Activated naive CD4-positive, alpha-beta T cell (primary cell): ENCODE measurements at places on chromosomes 7 and 10.

GRCh38 chr10:10644008-10644646 lies 373.5 kb upstream of the CELF2 start:
- DNase-seq = no peak

GRCh38 chr10:62084451-62084850 lies 183.0 kb downstream of the ARID5B start:
- DNase-seq = no peak

- DNase-seq = no peak
These were observed 413 bp downstream of the PANK1 start for GRCh38 chr10:89644691-89644966.

GRCh38 chr7:116610210-116610609 lies 61.8 kb upstream of the MET start:
- DNase-seq = no peak

DNA sequence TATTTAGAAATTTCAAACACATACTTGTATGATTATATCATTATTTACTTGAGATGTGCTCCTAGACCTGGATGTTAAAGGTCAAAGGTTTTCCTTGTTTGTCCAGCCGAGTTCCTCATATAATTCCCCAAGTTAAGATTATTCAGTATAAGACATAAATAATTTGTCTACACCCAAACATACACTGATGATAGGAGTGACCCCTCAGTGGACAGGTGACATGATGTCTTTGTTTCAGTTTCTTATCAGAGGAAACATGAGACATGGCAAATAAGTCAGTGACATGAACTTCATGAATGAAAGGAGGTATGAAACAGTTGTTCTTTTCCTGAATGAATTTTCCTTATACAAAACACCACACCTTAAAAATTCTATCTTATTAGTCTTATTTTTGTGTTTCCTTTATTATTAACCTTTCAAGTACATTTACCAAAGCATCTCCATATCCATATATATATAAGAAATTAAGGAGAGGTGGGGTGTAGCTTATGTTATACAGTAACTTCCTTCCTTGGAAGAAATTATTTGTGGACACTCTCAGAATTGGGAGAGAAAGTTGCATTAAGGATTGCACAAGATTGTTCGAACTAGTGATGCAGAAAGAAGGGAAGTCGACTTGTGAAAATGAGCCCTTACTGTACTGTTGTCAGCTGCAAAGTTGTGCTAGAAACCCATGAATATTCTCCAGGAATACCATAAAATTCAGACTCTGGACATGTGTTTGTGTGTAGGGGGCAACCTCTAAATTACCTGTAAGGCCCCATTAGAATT lies 60.5 kb downstream of the POM121L12 start:
- no peak for DNase-seq

GRCh38 chr10:114272696-114273095 lies 33.6 kb downstream of the VWA2 start:
- DNase-seq = no peak

GRCh38 chr7:2860627-2861133 lies 16.6 kb upstream of the GNA12 start:
- DNase-seq = no peak

GRCh38 chr7:15411019-15411418 lies 150.8 kb downstream of the AGMO start:
- DNase-seq = no peak

DNA sequence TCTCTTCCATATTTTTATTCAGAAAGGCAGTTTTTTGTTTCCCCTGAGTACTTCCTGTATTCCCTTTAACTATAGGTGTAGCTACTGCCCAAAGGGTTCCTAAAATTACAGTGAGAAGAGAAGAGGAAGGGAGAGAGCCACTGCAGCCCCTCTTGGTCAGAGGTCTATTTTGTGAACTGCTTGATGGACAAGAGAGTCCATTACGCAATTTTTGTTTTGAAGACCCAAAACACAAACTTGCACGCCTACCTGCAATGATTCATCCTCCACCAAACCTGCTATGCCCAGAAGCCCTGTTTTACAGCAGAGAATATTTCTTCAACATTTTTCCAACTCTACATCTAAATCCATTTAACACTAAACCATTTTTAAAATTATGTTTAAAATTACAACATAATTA lies 75.1 kb downstream of the PDE1C start:
- no peak for DNase-seq

DNA sequence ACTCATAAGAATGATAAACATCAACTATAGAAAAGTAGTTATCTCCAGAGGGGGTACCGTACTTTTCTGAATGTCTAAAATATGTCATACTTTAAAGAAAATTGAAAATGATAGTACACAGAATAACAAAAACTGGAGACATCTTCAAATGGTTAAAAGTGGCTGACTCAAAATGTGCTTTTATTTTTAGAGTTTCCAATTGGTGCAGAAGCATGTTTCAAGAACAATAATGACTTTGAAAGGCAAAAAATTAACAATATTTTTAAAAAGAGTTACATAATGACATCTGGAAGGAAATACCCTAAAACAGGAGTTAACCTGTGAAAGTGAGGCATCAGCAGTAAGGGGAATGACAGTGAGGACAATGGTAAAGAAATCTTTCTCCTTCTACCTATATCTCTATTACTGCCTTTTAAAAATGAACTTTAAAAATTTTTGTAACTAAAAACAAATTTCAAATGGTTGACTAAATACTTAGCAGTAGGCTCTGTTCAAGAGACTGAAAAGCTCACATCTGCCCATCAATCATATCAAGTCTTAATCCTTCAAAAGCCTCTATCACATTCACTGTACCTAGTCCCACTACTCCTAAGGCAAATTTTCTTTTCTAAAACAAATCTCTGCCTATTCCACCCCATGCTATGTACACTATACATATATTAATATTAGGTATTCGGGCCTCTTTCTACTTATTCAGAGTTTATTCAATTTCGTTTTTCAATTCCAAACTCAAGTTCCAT lies 3.0 kb downstream of the ASZ1 start:
- DNase-seq = no peak

DNA sequence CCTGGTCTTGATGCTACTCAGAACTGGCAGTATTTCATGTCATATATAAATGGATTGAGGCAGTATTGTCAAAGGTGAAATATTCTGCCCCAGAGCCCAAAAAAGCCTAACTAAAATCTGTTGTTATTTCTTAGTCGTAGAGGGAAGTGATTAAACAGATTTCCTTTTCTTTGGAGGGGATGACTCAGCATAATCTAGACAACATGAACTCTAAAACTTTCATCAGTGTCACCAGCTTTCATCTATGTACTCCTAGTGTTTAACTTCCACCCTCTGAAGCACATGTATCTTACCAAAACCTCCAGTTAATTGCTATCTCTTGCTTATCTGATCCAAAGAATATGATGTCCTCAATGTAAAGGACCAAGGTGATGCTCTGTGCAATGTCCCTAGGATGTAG lies 97.1 kb upstream of the ARID5B start:
- no peak for DNase-seq

GRCh38 chr10:52332815-52333214 lies 18.7 kb downstream of the DKK1 start:
- DNase-seq = no peak

DNA sequence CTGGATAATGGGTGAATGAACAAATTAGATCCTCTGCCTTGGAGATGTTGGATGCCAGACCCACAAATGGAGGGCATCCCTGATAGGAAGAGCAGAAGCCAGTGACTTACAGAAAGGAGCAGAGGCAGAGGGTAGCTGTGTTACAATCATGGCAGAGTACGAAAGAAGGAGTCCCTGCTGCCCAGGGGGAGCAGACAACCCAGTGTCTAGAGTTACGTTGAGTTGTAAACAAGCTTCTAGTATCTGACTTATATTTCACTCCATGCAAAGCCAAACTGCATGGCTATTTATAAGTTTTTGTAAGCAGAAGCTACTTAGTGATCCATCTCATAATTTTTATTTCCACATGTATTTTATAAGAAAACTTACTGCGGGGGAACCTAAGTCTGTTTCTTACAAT lies 56.2 kb upstream of the A1CF start:
- DNase-seq = no peak

- DNase-seq = no peak
These were observed 21.1 kb downstream of the MKRN1 start for GRCh38 chr7:140458201-140458600.

DNA sequence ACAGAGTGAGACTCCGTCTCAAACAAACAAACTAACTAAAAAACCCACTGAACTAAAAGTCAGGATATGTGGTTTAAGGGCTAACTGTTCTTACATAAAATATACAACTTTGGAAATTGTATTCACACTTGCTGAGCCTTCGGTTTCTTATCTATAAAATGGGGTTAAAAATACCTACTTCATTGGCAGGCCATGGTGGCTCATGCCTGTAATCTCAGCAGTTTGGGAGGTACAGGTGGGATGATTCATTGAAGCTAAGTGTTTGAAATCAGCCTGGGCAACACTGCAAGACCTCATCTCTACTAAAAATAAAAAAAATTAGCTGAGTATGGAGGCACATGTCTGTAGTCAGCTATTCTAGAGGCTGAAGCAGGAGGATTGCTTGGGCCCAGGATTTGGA lies 115.4 kb upstream of the KLF6 start:
- no peak for DNase-seq

- DNase-seq = no peak
These were observed 831 bp downstream of the CCDC7 start for GRCh38 chr10:32446536-32447406.

GRCh38 chr7:84076219-84076618 lies 118.4 kb downstream of the SEMA3A start:
- DNase-seq = no peak

DNA sequence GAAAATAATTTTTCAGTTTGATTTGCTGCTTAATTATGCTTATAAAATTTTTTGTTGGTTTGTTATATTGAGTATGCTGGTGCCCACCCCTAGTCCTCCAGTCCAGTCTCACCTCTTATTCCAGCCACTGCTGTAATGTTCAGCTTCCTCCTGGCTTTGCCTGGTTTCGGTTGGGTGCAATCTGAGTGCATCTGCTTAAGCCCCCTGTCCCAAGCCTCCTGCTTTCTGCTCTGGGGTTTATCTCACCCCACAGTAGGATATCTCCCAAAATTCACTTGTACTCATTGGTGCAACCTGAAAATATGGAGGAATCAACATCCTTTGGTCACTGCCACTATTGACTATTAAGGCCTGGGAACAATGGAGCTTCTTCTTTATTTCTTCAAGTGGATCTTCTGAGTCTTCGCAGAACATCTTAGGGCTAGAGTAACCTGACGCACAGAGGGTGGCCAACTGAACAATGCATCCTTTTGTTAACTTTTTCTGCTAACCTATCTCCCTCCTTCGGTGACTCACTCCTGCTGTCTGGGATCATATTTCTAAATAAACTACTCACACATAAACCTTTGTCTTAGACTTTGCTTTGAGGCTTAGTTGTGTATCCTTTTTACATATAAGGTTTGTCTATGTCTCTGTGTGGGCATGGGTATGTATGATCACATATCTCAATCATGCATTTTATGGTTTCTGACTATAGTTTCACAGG lies 19.1 kb upstream of the SOSTDC1 start:
- no peak for DNase-seq

GRCh38 chr10:77526868-77527617 lies 110.6 kb downstream of the KCNMA1 start:
- no peak for DNase-seq

DNA sequence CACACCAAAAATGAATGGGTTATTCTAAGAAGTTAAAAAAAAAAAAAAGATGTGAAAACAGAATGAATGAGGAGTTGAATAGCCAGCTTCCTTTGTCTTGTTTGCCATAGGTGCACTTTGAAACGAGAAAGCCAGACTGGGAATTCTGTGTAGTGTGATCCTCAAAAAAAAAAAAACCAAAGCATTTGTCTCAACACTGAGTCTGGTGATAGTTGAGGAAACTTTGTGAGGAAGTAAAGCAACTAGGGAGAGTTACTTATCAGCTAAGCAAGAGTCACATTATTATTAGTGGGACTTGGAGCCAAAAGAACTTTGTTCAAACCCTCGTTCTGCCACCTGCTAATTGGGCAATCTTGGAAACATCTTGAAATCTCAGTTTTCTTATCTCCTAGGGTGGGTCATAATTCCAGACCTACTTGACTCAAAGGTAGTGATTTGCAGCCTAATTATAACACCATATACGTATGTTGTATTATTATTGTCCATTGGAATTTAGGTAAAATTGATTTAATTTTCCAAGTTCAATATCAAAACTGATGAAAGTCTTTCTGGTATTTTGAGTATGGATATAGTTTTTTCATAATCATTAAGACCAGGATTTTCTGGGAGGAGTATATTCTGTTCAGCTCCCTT lies 99.8 kb upstream of the GJD4 start:
- DNase-seq = no peak

- DNase-seq = no peak
These were observed 7.8 kb downstream of the CD36 start for GRCh38 chr7:80646083-80646865.

- DNase-seq = no peak
These were observed 33.1 kb downstream of the GPRIN2 start for GRCh38 chr10:46523119-46523961.

GRCh38 chr7:8423057-8423456 lies 10.4 kb upstream of the NXPH1 start:
- no peak for DNase-seq

DNA sequence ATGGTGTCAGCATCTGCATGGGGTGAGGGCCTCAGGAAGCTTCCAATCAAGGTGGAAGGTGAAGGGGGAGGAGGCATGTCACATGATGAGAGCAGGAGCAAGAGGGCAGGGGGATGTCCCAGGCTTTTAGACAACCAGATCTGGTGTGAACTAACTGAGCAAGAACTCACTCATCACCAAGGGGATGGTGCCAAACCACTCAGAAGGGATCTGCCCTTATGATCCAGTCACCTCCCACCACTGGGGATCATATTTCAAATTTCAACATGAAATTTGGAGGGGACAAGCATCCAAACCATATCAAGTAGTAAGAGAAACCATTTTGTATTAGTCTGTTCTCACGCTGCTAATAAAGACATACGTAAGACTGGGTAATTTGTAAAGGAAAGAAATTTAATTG lies 33.6 kb downstream of the THNSL1 start:
- DNase-seq = no peak

GRCh38 chr7:134513169-134513752 lies 14.1 kb upstream of the AKR1B10 start:
- DNase-seq = no peak

GRCh38 chr10:19788075-19788686 lies 28.1 kb upstream of the PLXDC2 start:
- no peak for DNase-seq

DNA sequence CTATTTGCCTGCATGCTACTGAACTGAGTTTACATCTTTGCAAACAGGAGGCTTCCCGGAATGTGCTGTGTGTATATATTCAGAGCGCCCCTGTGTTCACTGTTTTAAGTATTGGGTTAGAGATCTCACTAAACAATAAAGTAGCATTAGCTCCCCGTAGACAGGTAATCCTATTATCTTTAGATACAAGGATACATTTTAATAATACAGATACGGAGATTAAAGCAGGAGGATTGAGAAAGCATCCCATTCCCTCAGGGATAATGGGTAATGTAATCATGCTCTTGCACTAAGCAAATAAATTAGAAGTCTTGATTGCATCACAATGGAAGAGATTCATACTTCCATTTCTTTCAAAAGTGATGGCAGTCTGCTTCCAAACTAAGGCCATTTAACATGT lies 809.0 kb downstream of the NRG3 start:
- no peak for DNase-seq

- DNase-seq = no peak
These were observed 62.4 kb downstream of the MKX start for GRCh38 chr10:27683226-27683625.
